NCI-H2107 (cell line): ENCODE measurements at places on chromosomes 2 and 18.

DNA sequence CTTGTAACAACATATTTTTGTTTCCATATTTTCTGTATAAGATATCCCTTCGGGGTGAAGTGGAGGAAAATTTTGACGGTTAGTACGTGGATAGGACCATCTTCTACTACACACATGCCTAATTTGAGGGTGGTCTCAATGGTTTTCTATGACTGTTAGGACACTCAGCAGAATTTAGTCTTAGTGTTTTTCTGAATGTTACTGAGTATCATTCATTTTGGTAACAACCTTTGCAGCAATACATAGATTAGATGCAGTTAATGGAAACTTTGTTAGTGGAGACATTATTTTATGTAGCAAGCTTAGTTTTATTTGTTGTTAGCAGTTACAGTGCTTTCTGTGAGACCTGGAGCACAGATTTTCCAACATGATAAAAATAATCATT is 1.6 kb downstream of the ITGAV start:
- no peak for DNase-seq

GRCh38 chr2:187194049-187194448 is 254.0 kb downstream of the CALCRL start:
- no peak for DNase-seq

- DNase-seq: no peak
These were observed 47.0 kb downstream of the CHRNA1 start for GRCh38 chr2:174717273-174717672.

DNA sequence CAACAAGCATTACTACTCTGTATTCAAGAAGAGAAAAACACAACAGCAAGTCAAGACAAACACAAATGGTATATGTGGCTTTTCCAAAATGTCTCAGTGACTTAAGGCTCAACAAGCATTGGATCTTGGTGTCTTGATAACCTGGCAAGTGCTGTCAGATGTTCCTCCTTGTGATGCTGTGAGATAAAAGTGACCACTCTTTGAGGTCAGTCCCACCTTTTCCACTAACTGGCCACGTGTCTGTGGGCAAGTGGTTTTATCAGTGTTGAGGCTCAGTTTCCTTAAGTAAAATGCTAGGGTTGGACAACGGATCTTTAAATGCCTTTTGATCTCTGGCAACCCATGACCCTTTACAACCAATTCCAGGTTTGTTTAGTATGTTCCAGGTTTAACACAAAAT is 98.7 kb downstream of the BCL2 start:
- DNase-seq: no peak

DNA sequence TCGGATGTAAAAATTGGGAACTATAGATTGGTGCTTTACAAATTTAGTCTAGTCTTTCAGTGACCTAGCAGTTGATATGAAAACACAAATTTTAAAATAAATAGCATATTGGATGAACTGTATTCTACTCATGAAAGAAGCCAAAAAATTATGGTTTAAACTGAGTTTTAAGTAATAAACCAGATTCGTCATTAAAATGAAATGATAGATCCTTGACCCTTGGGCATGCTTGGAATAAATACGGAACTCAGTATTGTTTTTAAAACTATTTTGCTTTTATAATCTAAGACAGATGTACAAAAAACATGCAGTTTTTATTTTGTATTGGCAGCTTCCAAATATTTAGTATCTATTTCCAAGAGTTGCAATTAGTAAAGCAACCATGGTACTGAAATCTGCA is 34.6 kb upstream of the TBR1 start:
- no peak for DNase-seq

DNA sequence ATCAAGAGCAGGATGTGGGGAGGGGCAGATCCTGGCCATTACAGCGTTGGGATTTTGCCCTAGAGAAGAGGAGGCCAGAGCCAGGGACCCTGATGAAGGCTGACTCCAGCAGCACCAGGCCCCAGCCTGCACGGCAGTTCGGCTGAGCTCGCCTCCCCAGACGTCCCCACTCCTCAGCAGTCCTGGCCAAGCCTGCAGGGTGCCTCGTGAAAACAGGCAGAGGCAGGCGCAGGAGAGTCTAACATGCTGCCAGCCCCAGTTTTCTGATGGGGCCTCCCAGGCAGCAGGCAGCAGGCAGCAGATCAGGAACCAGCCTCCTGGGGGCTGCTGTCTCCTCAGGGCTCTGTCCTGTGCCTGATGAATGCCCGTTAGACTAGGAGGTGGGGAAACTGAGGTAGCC is 19.7 kb upstream of the GLI2 start:
- DNase-seq: no peak

DNA sequence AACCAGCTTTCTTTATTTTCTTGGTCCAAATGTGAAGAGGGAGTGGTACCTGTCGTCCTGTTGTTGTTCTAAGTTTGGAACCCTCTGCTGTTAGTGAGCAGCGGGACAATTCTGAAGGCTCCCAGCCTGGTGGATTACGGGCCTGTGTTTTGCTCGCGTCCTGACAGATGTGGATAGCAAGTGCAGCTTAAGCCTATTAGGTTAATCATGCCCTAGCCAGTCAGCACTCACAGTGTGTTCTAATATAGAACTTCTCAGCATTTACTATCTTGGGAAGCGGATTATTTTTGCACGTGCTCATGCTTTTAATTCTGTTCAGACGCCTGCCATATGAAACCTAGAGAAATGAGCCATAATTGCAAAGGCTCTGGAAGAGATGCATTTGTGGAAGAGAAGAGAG is at the start of gene PCARE:
Gene PCARE, minus strand, starts transcription at position 113 of the 400 bp plus-strand sequence. CDS start 262 bp downstream, outside the sequence.
- no peak for DNase-seq

GRCh38 chr18:80200932-80201672 is 46.2 kb downstream of the PARD6G start:
- no peak for DNase-seq

- no peak for DNase-seq
These were observed 1008.6 kb downstream of the TSN start for GRCh38 chr2:122764014-122764413.

DNA sequence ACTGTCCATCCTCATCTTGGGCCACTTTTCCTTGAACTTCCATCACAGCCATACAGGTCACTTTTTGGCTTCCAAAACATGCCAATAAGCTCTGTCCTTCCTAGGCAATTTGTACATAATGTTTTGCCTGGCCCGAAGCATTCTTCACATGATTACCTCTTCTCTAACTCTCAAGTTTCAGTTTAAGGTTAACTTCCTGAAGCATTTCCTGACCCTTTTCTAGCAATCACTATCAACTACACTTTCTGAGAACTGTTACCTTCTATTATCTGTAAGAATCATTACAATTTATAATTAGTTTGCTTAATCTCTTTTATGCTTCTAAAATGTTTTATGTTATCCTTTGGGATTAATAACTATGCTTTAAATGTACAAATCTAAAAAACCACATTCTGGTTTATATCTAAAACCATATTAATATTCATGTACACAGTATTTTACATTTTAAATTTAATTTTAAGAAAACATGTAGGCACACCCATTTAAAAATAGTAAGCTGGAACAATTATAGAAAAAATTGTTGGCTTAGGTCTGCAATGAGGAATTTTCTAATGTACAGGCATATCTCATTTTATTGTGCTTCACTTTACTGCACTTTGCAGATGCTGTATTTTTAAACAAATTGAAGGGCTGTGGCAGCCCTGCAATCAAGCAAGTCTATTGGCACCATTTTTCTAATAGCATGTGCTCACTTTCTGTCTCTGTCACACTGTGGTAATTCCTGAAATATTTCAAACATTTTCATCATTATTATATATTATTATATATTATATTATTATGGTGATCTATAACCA is 76.4 kb downstream of the C2orf74 start:
- no peak for DNase-seq

- no peak for DNase-seq
These were observed 114.8 kb upstream of the PTPRM start for GRCh38 chr18:7452331-7452730.

DNA sequence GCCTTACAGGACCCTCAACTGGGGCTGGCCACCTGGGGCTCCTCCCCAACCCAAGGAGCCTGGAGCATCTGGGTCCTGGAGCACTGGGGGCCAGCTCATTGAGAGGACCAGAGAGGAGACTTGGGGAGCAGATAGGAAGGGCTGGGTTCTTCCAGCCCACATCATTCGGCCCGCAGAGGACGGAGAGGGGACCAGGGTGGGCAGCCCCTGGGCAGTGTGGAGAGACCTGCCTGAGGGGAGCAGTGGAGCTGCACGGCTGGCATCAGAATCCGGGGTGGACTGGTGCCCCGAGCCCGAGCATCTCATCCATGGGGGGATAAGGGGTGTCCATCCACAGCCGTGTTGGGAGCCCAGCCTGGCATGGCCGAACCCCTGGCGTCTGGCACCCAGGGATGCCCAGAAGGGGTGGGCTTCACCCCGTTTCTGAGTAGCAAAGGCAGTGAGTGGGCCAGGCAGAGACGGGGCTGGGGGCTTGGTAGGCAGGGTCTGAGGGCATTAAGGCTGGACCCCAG is 11.3 kb downstream of the GPC1 start:
- DNase-seq: no peak

DNA sequence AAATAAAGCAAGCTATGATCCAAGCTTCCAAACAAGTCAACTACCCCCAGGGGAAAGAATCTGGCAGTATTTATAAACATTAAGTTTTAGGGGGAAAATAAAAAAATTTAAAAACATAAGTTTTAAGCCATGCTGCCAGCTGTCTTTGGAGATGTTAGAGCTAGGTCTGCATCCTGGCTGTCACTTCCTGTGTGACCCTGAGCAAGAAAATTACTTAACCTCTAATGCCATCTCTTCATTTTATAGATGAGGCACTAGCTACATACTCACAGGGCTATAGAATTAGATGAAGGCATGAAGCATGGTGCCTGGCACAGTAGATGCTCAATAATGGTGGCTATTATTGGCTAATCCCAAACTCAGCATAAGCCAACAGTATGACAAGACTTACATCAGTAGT is 28.1 kb downstream of the STARD7 start:
- no peak for DNase-seq

DNA sequence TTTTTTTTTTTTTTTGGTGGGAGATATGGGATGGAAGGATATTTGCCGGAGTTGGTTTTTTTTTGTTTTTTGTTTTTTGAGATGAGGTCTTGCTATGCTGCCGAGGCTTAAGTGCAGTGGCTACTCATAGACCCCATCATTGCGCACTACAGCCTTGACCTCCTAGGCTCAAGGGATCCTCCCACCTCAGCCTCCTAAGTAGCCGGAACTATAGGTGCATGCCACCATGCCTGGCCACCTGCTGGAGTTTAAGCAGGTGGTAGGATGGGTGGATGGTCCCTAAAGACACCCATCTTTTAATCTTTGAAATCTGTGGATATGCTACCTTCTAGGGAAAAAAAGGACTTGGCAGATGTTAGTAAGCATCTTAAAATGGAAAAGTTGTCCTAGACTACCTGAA is 169.8 kb downstream of the TGIF1 start:
- DNase-seq: no peak

DNA sequence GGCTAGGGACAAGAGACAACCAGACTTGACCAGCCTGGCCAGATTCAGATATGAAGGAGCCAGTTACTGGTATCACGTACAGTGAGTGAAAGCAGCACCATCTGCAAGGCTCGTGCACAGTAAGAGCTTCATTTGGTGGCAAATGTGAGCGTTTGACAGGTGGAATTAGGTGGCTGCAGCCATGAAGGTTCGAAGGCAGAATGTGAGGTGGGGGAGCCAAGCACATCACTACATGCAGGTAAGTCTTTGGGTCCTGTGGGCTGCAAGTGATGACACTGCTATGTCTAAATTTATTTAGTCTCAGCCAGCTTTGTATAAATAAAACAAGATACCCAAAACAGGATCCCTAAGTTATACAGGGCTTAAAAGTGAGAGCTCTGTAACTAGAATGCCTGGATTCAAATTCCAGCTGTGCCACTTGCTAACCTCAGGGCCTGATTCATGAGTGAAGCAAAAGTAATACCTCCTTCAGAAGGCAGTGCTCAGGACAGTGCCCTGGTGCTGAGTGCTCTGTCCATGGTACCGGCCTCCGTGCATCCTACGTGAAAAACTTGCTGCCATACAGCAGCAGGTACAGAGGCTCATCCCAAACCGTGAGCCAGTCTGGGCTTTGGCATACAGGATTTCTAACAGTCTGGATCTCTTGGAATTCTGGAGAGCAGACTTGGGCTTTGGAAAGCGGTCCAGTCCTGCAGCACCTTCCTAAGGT is 18.6 kb downstream of the DDX18 start:
- no peak for DNase-seq

- no peak for DNase-seq
These were observed 40.8 kb downstream of the HDAC4 start for GRCh38 chr2:239360008-239360407.

GRCh38 chr2:186995092-186995491 is 146.1 kb upstream of the ZSWIM2 start:
- DNase-seq: no peak

DNA sequence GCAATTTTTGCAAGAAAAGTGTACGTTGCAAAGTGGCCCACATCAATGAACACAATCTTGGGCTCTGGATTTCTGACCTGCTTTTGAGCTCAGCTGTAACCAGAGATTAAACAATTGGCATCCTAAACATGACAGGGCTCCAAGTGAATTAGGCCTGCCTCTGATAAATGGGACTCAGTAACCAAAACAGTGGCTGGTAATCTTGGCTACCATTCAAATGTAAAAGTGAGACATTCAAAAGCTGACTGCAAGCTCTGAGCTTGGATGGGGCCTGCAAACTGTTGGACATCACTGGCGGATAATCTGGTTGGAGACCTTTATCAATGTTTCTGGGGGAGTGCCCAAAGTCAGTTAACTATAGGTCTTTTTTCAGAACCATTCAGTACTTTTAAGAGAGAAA is 160.7 kb downstream of the RAB3GAP1 start:
- no peak for DNase-seq

DNA sequence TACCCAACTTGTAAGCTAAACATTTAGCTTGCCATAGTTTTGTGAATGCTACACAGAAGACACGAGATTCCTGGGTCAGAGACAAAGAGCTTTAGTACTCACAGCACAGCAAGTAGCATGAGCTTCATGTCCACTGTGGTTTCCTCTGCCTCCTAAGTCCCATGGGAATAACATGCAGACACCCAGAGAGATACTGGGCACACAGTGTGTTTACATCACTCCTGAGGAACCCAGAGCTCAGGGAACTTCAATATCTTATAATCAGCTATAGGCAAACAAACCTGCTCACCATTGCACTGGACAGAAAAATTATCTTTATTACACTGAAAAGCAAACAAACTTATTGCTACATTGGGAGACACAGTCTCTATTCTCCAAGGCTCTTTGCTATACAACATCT is 14.5 kb upstream of the NCK2 start:
- DNase-seq: no peak

DNA sequence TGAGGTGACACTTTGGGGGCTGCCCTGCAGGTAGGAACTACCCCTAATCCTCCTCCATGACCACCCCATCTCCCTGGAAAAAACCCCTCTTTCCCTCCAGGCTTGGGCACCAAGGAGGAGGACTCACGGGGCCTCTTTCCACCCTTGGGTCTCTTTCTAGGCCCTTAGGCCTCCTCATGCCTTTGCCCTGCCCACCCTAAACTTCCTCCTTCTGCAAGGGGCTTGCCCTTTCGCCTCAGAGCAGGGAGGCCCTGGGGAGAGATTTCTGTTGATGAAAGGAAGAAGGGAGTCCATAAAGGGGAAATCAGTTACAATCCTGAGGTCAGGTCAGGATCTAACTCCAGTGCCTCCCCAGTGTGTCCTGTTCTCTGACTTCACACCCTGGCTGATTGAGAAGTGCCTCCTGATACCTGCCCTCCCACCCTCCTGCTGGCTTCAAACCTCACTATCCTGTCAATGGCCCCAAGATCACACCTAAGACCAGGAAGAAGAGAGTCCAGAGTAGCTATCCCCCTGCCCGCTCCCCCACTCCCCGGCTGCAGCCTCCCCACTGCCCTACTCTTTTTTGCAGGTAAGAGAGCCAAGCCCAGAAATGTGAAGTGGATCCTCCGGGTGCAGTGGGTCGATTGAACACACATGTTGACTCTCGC is 16.7 kb upstream of the TNS1 start:
- DNase-seq: no peak

- DNase-seq: no peak
These were observed 26.0 kb upstream of the LAPTM4A start for GRCh38 chr2:20077411-20077940.
